CD8-positive, alpha-beta T cell (primary cell): ENCODE measurements at places on chromosomes 3 and 15.

GRCh38 chr15:90623854-90624253 lies 93.3 kb upstream of the BLM start:
- DNase-seq = no peak

DNA sequence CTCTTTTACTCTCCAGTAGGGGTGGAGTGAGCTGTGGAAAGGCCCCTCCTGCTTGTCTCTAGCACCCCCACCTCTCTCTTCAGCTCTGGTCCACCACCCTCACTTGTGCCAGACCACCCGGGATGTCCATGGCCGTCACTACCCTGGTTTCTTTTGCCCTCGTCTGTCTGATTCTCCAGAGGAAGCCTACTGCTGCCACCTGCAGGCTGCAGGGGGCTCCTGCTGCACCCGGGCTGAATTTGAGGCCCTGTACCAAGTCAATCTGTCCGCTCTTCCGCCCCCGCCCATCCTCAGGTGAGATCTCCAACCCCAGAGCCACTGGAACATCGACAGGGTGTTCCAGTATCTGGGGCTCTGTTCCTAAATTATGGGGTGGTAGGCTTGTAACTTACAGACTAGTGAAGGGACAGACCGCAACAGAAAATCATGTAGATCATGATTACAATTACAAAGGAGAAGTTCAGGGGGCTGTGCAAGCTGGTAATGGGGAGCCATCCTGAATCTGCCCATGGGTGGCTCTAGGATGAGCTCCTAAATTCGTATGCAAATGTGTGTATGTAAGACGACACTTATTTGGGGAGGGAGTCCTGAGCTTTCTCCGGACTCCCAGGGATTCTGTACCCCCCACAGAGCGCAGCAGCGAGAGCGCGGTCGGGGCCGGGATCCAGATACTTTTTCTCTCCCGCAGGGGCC lies 683 bp upstream of the UNC45A start:
- DNase-seq = peak; percentile 86

GRCh38 chr3:141853629-141854168 lies 22.7 kb upstream of the ATP1B3 start:
- DNase-seq = no peak

- DNase-seq = no peak
Measured at GRCh38 chr15:82648257-82649103, 1.3 kb upstream of the CPEB1 start.

- DNase-seq = no peak
Measured at GRCh38 chr3:157027861-157028745, 131.8 kb downstream of the CCNL1 start.

DNA sequence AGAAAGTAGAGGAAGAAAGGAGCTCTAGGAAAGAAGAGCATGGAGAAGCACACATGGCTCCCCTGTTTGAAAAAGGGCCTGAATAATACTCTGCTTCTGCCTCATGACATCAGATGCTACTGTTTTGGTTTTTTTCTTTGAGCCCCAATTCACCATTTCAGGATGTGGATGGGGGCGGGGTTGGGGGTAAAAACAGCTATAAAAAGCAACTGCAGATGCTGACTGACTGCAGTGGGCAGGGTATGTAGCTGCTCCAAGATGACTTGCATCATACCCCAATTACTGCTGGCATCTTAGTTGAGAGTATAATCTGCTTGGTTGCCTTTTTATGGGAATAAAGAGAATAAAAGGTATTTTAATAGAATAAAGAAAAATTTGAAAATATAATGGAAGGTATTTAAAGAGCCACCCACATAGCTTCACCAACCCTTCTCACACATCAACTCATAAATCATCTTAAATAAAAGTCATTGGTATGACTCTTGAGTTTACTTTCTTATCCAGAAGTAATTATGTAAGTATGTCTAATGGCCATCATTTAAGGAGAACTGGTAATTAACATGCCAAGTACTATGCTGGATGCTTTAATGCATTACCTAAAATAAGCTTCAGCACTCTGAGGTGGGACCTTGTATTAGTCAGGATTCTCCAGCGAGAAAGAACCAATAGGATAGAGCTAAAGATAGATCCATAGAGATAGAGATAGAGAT lies 36.4 kb upstream of the TMEM45A start:
- no peak for DNase-seq

GRCh38 chr15:42148808-42149492 lies 7.5 kb downstream of the PLA2G4F start:
- no peak for DNase-seq

DNA sequence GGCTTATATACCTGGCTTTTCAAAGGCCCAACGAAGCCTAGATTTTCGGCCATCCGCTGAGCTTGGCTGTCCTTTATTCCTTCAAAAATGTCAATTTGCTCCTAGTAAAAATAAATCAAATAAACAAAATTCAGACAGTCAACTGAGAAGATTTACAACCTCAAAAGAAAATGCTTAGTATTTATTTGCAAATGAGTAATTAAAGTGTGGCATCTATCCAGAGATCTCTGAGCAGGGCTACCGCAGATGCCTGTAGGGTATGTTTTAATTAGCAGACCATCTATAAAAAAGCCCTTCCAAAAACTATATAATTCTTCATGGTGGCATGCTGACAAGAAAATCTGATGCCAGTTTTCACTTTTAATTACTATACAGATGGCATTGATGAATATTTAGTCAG lies 136.2 kb downstream of the SUCLG2 start:
- no peak for DNase-seq

DNA sequence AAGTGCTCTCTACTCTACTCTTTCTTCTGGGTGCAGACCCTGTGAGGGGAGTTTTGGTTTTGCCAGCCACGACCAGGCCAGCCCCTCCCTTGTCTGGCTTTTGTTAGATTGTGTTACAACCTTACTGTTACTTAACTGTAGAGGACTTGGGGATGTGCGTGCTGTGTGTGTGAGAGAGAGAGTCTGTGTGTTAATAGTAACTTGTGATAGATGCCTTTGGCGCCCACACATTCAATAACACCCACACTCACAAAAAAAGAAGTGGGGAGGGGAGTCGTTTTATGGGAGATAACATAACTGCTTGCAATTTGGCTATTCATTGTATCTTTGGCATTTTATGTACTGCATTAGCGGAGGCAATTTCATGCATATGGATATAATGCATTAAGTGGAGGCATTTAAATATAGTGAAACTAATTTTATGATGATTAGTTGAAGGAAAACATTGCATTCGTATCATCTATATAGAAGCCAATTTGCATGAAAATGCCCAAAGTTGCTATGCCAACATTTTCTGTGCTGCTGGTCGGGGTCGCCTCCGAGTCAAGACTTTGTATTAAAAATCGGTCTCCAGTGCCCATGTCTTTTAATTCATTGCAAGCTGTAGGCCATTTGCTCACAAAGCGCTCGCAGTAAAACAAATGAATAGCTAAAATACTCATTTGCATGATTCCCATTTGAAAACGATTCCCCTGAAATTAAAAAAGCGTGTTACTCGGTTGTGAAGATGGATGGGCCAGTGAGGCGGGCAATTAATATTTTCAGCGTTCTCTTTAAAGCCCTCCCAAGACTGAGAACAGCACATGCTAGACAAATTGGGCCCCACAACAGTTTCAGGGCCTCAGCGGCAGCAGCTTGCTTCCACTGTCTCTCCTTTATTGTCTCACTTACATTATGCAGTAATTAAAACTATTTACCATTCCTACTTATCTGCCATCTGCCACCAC lies 158.5 kb upstream of the SMAD3 start:
- DNase-seq = no peak

DNA sequence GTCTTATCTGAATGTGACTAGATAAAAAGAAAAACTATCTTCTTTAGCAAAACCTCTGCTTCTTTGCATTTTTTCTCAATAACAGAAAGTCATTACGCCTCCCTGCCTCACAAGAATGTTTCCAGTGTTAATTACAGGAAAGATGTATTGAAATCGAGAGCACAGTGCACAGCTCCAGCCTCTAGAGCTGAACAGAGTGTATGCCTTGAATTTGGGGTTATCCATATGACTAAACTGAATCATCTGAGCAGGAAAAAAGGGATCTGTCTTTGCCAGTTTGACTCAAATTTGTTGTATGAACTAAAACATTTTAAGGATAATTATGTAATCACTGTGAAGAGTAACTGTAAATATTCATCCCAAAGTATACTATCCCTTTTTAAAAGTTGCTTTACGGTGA lies 149.1 kb upstream of the CGNL1 start:
- DNase-seq = no peak

DNA sequence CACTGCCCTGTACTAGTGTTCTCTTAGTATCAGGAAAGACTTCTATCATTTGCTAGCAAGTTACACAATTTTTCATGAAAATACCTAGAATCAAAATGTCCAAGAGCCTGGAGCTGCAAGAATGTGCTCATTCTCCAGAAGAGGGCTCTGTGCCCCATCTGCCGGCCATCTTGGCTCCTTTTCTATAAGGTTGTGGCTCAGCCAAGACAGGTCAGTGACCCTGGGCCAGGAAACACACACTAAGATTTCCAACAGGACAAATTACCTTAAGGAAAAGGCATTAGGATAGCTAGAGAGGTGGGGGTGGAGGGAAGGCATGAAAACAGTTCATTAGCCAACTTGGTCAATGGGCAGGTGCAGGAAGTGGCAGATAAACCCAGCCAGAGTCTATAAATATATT lies 20.7 kb downstream of the TIMP4 start:
- DNase-seq = peak; percentile 19

DNA sequence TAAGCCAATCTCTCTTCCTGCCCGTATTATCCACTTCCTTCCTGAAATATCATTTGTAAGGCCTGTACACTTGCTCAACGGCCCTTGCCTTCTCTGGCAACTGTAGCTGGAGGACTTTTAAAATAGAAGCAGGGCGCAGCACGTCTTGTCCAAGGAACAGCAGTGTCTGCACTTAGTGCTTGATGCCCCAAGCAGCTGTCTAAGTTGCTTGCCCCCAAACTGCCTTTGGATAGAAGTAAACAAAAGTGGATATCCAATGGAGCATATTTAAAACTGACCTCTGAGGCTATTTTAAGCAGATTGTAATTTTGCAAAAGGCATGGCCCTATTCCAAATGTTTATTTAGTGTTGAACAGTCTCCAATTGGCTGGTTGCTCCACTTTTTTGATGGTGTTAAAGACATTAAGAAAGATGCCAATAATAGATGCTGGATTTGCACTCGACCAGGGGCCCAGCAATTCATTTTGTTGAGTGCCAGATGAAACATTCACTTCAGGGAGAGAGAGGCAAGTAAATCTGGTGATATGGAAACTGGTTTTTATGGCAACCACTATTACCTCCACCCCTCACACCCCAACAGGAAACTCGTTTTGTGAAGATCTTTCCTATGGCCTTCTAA lies 526.8 kb upstream of the TBL1XR1 start:
- no peak for DNase-seq

DNA sequence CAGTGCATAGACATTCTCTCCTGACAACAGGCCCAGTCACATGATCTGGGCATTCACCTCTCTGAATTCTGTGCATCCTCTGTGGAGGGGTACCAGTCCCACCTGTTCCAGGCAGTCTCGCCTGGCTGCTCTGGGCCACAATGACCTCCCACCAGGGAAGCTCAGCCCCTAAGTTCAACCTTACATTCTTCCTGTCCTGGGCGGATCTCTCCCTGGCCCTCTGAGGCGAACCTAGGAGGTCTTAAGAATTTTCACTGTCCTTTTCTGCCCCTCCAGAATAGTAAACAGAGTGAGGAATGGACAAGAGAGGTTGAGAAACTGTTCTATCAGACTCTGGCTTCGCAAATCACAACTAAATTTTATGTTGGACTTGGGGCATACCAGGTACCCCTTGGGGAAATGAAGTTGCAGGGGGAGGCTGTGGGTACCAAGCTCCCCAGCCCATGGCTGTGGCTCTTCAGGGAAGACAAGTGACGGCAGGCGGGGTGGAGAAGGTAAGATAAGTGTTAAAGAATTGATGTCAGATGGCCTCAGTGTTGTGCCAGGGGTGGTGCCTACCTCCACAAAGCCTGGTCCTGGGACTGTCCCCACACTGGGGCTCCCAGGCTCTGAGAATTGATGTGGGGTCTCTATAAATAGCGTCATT lies 5.3 kb downstream of the SCN5A start:
- no peak for DNase-seq

GRCh38 chr3:179544981-179545645 lies 17.6 kb upstream of the ACTL6A start:
- DNase-seq = no peak

DNA sequence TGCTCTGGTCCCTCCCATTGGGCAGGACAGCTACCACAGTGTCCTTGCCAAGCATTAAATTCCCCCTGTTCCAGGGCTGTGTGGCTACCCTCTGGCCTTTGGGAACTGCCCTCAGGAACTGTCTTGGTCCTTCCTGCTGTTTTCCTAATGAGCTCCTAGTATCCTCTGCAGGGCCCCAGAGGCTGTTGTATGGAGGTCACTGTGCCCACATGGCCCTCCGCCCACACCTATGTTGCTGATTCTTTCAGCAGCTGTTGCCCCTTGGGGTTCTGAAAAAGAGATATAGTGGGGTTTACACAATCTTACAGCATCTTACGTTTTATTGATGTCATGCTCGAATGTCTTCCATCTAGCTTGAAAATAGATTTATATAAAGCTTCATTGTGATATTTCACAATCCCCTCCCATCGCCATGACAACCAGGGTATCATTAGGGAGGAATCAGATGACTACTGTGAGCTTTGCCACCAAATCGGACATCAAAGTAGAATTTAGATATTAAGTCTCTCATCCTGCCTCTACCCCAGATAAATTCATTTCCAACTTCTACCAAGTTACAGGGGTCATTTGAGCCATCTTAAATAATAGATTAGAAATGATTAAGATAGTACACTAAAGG lies 97.1 kb upstream of the NR2E3 start:
- DNase-seq = no peak

DNA sequence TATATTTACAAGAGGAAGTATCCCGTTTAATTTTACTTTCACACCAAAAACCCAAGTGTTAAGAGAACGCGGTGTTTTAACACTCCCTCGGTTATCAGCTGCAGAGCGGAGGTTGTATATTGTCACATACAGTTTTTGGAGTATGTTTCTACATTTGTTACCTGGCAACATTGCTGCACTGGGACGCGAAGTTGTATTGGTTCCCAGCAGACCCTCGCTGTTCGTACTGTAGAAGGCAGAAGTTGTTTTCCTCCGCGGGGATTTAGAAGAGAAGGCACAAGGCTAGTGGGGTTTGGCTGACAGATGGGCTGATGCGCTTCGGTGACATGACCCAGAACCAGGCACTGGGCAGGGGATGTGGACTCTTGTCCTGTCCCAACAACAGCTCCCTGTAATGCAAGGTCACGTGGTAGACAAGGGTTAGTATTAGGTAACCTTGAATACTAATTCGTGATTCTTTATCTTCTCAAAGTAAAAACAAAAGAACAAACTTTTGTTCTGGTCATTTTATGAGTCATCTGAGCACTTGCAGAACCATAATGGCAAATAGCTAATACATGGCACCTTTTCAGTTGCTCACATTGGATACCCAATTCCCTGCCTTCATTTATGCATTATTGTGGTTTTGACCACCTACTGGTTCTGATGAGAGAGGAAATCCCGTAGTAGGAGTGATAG lies 230.4 kb upstream of the BHLHE40 start:
- no peak for DNase-seq

DNA sequence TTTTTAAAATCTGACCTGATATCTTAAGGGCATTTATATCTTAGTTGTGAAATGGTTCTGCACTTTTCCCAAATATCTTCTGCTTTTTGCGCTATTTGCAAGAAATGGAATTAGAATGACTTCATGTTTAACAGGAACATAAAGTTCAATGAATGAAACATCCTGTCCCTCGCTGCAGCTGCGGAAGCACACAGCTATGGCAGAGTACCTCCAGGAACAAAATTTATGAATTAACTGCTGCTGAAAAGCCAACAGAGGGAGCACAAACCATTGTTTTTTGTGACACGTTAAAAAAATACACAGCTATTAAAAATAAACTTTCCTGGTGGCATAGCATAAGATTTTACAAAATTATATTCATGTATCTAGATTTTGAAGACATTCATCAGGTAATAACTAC lies 404.4 kb upstream of the MDFIC2 start:
- DNase-seq = no peak
